ENCODE measurements at places on chromosomes 4 and X. TPM values are rescaled to one million over a fixed set of nuclear protein-coding genes. Genes with fewer than 3 reads are reported as not detected.

GRCh38 chrX:151984328-151984727 lies 9.9 kb upstream of the GABRE start:
- H3K4me1 ChIP-seq = peaks cover 6% of the 10 kb centered on the region
- H3K27ac ChIP-seq = no peak overlapping the region
- no peaks in the 10 kb centered on the region for H3K36me3 ChIP-seq
- no peaks in the 10 kb centered on the region for H3K27me3 ChIP-seq
- no peak for DNase-seq
- H3K4me3 ChIP-seq = no peak overlapping the region

GRCh38 chr4:146367347-146367746 lies 153.0 kb downstream of the REELD1 start:
- DNase-seq = no peak
- H3K27ac ChIP-seq = no peak overlapping the region
- H3K27me3 ChIP-seq = no peaks in the 10 kb centered on the region
- peaks cover 4% of the 10 kb centered on the region for H3K4me1 ChIP-seq

DNA sequence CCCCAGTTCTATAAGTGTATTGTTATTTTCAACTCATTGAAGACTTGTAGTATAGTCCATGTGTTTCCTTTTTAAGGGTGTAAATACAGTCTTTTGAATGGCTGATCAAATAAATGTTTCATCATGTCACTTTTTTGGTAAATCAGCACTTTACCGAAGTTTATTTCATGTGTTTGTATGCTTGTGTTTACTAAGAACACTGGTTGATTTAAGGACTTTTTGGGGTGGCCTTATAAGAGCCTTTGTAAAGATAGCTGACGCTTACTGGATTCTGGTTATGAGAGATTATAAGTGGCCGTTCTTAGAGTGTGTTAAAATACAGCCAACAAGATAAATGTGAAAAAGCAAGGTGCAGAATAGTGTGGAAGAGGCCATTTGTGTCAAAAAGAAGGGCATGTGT lies 2.6 kb downstream of the UBE2K start:
- peak overlapping the region; percentile 88 for H3K4me3 ChIP-seq
- H3K27ac ChIP-seq = no peak overlapping the region
- H3K27me3 ChIP-seq = no peaks in the 10 kb centered on the region
- H3K4me1 ChIP-seq = peaks cover 8% of the 10 kb centered on the region
- H3K36me3 ChIP-seq = no peaks in the 10 kb centered on the region

- DNase-seq = no peak
- no peaks in the 10 kb centered on the region for H3K27me3 ChIP-seq
- no peak overlapping the region for H3K4me3 ChIP-seq
- H3K4me1 ChIP-seq = no peaks in the 10 kb centered on the region
Measured at GRCh38 chr4:77082886-77083608, 7.3 kb upstream of the CCNI start.

GRCh38 chr4:54255881-54256280 lies 26.8 kb downstream of the PDGFRA start:
- H3K4me1 ChIP-seq = no peaks in the 10 kb centered on the region
- H3K4me3 ChIP-seq = no peak overlapping the region
- no peak for DNase-seq
- no peaks in the 10 kb centered on the region for H3K36me3 ChIP-seq
- no peak overlapping the region for H3K27ac ChIP-seq

CSAG3 gene
- not detected for total RNA-seq

IRS4 gene
- 1.0 TPM for total RNA-seq

ZXDA gene
- total RNA-seq = not detected

Data from hepatocyte (in vitro differentiated cells).